ENCODE measurements at places on chromosomes 2 and 18.

GRCh38 chr2:6863792-6864191, 1.9 kb downstream of the CMPK2 start:
- DNase-seq: no peak

- no peak for DNase-seq
Observed at GRCh38 chr18:5066380-5066977, 130.6 kb downstream of the AKAIN1 start.

DNA sequence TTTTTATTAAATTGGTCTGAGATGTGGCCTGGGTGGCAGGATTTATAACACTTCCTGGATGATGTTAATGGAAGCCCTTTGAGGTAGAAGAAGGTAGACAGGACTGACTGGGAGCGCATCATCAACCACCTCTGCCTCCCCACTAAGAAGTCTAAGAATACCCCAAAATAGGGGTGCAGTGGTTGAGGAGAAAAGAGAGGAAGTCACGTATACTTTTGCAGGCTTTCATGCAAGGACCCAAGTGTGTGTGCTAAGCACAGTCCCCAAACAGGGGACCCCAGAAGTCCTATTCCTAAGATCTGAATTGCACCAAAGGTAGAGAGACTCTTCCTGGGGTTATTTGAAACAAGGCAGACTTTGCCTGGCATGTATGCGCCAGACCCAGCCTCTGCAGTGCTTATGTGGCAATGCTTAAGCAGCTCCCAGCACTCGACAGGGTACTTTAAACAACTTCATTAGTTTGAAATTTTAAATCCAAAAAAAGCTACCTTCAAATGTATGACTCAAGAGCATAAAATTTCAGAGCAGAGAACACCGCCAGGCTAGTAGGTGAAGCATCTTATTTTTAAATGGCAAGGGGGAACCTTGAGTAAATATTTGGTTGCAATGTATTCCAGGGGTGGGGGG, 35.3 kb downstream of the BCL2 start:
- no peak for DNase-seq

DNA sequence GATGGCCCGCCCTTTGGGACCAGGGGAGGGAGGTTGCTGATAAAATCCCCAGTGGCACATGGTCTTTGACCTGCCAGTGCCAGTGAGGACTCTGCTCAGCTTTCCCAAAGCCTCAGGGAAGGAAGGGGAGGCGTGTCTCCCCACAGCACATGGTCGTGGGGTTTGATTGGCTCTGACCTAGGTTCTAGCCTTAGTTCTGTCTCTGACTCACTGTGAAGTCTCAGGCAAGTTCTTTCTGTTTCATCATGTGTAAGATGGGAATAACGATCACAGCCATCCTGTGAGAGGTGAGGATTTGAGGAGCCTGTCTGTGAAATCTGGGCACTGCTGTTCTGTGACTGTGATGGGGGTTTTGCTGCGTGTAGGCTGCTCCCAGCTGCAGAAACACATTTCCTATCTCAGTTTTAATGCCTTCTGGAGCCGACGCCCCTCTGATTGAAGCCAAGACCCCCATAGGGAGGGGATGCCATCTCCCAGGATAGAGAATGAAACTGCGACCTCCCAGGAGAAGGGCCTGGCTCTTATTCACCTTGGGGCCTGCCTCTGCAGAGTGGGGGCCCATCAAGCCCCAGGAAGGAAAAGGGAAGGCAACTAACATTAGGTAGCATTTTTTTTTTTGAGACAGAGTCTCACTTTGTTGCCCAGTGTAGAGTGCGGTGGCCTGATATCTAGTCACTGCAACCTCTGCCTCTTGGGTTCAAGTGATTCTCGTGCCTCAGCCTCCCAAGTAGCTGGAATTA, 84.0 kb downstream of the DDX1 start:
- DNase-seq: no peak

DNA sequence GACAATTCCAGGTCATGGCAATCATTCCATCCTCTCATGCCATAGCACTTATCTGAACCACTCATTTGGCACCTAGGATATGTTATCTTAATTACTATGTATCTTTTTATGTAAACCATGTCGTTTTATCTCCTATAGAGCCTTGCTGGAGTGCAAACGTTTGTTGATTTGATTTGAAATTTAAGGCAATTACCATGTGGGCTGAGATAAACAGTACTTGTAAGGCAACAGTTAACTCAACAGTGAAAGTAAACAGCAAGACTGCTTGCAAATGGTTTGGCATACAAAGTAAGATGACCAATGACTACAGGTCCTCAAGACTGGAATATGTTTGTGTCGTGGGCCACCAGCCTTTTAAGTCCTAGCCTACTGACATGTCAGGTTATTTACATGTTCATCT, 133.7 kb upstream of the ZFP36L2 start:
- DNase-seq: no peak

DNA sequence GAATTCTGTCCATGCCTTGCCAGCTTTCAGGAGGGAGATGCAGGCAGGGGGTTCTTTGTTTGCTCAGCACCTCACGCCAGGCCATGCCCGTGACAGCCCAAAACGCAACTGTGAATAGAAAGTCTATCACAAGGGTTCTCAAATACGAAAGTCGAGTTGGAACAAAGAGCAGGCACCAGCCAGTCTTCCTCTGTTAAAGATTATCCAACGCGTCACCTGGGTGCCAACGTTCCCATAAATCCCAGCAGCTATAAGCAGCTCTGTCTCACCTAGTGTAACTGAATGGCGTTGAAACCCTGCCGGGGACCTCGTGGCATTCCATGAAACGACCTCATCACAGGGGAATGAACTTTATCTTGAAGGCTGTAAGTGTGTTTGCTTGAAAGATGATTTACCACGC, 84.8 kb upstream of the GATA6 start:
- no peak for DNase-seq

DNA sequence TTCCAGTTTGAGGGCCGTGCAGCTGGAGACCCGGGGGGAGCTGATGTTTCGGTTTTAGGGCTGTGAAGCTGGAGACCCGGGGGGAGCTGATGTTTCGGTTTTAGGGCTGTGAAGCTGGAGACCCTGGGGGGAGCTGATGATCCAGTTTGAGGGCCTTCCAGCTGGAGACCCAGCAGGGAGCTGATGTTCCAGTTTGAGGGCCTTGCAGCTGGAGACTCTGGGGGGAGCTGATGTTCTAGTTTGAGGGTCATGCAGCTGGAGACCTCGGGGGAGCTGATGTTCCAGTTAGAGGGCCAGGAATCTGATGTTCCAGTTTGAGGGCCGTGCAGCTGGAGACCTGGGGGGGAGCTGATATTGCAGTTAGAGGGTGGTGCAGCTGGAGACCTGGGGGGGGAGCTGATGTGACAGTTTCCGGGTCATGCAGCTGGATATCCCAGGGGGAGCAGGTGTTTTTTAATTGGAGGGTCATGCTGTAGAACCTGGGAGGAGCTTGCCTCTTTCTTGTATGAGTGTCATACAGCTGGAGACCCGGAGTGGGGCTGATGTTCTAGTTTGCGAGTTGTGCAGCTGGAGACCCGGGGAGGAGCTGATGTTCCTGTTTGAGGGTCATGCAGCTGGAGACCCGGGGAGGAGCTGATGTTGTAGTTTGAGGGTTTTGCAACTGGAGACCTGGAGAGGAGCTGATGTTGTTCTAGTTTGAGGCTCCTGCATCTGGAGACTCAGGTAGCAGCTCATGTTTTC, 153.2 kb downstream of the RTP5 start:
- no peak for DNase-seq

DNA sequence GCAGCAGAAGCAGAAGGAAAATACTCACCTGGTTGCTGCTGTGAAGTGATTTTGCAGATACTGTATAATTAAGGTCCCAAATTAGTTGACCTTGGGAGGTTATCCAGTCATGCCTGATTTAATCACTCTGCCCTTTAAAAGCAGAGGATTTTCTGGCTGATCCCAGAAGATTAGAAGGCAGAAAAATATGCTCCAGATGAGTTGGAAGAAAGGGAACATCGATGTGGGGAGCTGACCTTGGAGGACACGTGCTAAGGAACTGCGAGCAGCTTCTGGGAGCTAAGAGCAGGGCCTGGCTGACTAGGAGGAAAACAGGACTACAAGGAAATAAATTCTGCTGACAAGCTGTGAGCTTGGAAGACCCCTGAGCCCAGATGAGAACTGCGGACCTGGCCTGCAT, 13.3 kb upstream of the DYM start:
- no peak for DNase-seq

- no peak for DNase-seq
Observed at GRCh38 chr2:172821370-172822338, 86.0 kb downstream of the RAPGEF4 start.

GRCh38 chr18:48721312-48721711, 182.5 kb downstream of the CTIF start:
- no peak for DNase-seq

DNA sequence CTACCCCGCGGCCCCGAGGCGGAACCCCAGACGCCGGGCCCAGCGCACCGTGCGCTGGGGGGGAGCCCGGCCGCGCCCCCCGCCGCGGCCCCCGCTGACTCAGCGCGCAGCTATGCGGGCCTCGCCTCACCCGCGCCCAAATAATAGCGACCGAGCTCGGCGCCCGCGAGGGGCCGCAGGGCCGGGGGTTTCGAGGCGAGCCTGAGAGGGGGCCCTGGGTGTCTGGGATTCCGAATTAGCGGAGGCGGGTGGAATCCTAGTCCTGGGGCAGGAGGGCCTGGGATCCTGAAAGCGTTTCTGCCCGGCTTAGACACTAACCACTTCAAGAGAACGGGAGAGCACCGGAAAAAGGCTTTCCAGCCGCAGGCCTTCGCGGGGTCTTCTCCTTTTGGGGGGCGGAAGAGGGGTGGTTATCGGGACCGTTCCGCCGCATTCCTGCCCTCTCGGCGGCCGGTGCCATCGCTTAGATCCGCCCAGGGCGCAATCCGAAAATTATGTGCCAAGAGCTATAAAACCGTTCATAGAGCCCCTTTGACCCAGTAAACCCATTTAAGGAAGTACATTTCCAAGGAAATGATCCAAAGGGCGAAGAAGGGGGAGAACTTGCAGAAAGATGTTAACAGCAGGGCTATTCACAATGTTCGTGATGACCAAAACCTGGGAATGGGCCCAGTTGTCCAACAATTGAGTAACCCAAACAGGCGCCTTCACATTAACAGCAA, 681 bp upstream of the ROCK2 start:
- peak; percentile 11 for DNase-seq

DNA sequence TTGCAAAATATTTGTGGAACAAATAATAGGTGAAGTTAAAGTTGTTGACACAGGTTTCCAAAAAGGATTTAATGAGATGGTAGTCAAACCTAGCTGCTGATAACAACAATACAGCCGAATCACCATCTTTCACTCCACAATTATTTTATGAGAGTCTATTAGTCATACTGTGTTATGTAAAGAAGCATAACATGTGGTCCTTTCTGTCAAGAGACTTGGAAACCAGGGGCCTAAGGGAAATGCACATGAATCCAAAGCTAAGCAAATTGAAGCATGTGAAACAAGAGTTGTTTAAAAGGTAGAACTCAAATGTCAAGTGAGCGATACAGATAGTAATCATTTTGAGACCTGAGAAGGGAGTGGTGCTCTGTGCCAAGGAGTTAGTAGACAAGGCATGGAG, 16.0 kb downstream of the CD28 start:
- no peak for DNase-seq

GRCh38 chr18:79950515-79951341, 725 bp downstream of the SLC66A2 start:
- DNase-seq: no peak

- peak; percentile 54 for DNase-seq
Observed at GRCh38 chr2:233443511-233444183, 89.4 kb downstream of the DGKD start.

GRCh38 chr2:159891267-159891588, 93.2 kb upstream of the CD302 start:
- DNase-seq: no peak

- no peak for DNase-seq
Observed at GRCh38 chr18:10061566-10062140, 147.8 kb downstream of the VAPA start.

- DNase-seq: no peak
Observed at GRCh38 chr2:27736031-27736889, 35.3 kb upstream of the MRPL33 start.

- no peak for DNase-seq
Observed at GRCh38 chr18:61136711-61137251, 196.4 kb upstream of the CDH20 start.

GRCh38 chr2:94980406-94980805, 45.1 kb upstream of the MAL start:
- no peak for DNase-seq

DNA sequence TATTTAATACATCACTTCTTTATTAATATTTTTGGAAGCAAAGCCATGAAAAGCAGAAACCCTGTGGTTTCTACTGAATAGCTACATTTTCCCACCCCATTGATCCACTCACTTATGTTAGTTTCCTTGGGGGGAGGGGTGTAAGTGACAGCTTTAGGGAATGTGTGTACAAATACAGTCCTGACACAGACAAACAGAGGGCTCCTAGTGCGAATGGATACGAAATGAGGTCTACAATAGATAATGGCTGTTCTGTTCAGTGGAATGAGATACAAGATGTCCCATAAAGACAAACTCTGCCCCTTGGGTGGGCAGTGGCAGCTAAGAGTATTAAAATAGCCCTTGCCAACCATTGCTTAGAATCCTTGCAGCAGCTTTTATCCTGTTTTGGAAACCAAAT, 312.9 kb downstream of the NCKAP5 start:
- no peak for DNase-seq

DNA sequence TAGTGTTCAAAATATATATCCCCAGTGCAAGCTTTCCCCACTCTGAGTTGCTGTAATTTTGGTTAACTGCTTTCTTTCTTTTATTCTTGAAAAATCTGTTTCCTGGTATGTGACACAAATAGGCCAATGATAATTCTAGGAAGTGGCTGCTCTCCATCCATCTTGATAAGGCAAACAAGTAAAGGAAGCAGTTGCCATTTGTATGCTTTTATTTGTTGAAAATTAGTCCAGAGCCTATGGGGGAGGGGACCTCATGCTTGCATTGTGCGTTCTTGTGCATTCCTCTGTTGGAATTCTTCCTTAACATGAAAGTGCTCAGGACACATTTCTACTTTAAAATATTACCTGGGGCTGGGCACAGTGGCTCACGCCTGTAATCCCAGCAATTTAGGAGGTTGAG, 111.2 kb upstream of the FSHR start:
- DNase-seq: no peak

DNA sequence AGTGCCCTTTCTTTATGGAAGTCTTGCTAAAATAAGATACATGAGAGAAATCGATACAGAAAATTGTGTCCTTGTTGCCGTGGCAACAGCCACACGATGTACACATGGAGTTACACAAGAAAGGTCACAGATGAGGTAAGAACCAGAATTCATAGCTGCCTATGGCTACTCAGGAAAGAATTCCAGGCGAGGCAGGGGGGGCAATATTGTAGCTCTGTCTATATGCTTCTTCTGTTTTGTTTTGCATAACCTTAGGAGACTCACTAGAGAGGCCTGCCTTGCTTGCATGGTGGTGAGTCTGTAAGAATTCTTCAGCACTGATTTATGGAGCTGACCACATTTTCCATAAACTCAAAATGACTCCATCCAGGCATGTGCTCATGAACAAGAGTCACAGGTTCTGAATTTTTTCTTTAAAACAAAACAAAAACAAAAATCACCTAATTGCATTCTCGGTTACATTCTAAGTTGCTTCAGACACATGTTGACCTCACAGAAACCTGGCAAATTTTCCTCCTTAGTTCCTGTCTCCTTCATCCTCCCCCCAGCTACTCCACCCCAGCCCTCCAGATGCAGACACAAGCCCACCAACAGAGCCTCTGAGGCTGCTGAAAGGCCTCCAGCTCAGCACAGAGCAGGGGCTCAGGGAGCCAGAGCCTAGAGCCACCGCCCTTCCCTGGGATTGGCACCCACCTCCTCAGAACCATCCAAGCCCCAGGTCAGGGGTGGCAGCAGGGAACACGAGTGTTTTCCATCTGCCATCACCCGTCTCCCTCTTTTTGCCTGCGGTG, 183.5 kb downstream of the ANTXR1 start:
- no peak for DNase-seq

All from NCI-H1092 treated with DMSO at 0.1 percent for 48 hours (cell line).